ENCODE measurements at places on chromosomes 11 and 22.

DNA sequence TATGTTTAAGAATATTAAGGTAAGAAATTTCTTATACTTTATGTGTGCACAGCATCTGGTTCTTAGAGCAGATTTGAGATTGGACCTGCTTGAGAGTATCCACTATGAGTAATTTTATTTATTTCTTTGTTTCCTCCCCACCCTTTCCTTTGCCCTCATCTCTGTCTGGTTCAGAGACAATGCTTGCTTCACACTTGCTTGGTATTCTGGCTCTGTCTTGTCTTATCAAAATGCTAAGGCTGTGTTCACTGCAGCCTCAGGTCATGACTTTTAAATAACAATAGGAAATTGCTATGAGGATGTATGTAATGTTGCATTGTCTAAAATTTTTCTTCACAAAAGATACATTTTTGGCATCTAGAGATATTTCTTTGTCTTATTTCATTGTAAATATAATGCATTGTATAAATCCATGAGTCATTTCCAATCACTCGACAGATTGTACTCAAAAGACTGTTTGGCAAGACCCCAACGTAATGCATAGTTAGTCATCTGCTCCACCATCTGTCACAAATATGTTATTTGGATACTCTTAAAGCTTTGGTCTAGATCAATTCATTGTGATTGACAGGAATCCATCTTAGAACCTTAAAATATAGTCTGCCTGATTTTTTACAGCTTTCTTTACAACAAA, 395.7 kb downstream of the AASDHPPT start:
- DNase-seq = no peak

DNA sequence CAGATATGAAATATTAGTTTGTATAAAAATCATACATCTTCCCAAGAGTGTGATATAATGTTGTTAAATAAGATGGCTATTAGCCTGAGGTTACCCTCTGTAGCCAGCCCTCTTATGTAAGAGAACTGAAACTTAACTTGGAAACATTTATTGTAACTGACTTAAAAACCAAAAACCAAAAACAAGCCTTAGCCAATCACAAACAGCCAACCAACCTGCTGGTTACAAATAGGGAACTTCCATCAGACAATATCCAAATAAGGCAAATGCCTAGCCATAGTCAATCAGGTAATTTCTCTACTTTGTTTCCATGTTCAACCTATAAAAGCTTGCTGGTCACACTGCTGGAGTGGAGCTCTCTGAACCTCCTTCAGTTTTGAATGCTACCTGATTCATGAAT, 14.1 kb downstream of the KBTBD3 start:
- no peak for DNase-seq

DNA sequence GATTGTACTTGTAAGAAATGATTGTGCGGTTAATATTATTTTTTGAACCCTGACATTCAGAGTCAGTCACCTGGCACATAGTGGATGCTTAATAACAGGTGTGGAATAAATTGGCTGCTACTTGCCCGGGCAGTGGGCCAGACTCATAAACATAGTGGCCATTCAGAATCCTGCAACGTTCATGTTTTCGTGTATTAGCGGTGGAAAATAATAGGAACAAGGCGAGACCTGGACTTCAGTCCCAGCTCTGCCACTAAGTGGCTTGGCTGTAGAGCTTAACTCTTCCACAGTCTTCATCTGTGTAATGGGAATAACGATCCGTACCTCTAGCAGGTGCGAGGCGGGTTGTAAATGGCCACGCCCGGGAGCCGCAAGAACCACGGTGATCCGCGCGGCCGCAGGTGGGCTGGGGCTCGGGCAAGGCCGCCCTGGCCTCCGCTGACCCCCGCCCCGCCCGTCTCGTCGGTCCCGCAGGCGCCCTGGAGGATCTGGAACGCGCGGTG, 761 bp upstream of the TMEM25 start:
- DNase-seq = no peak

- no peak for DNase-seq
These were observed 460.8 kb upstream of the CNTN5 start for GRCh38 chr11:98559961-98560360.

DNA sequence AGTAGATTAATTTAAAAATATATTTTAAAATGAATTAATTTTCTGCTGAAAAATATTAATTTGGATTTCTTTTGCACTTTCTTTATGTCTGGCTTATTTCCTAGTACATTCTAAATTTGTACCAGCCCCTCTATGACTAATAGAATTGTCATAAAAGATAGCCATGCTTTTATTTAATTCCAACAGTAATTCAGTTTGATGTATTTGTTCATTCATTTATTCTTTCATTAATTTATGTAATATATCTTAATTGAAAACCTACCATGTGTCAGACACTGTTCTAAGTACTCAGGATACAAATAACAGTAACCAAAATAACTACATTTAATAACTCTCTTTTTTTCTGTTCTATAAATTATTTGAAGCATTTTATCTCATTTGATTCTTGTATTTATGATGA, 264.0 kb upstream of the CCDC179 start:
- DNase-seq = no peak

All from GM04504 (cell line).